ENCODE measurements at places on chromosomes 7 and 10.

DNA sequence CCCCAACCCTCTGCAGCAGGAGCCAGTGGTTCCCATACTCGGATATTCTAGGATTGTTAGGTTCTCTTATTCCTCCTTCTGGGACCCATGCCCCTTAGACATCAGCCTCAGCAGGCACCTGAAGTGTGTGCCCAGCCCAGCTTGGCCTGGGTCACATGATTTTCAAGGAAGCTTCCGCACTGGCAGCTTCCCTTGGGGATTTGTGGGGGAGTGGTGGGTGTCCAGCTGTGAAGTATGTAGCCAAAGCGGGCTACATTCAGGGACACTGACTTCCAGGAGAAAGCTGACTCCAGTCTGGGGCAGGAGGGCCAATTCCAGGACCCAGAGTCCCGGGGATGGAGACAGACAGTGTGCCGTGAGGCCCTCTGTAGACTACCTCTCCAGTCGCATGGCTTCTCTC, 1.3 kb downstream of the LDB1 start:
- peak; percentile 65 for DNase-seq

GRCh38 chr7:30988351-30989005, 24.7 kb downstream of the GHRHR start:
- no peak for DNase-seq

DNA sequence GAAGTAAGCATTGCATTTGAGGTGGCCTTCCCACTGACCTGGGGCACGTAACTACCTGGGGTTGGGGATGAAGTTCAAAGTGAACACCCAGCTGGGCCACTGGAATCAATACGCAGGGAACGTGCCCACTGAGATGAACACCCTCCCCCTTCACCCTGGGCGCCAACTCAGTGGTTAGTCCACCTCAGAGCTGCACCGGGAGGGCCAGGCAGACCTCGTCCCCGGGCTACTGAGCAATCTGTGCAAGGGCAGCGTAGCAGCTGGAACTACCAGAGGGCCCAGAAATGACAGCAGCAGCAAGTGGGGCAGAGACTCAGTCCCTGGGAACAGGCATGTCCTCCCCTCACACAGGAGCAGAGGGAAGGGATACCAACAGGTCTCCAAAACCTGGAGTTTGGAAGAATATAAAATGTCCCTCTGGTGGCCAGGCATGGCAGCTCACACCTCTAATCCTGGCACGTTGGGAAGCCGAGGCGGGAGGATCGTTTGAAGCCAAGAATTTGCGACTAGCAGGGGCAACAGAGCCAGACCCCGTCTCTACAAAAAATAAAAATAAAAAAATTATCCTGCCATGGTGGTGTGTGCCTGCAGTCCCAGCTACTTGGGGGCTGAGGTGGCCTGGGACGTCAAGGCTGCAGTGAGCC, 143.9 kb downstream of the SH3PXD2A start:
- DNase-seq = no peak

DNA sequence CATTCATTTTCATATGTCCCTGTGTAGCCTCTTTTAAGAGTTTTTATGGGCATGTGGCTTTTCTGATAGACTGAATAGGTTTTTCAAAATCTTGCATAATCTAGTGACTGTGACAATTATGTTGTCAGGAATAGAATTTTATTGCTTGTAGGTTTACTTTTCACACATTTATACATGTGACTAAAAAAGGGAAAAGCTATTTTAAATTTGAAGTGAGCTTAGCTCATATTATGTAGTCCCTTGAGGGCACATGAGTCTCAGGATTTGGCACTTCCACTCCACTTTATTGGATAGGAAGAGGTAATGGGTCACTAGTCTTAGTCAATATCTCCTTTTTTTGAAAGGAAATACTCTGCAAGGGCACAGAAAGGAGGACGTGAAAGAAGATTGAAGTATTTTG, 247.3 kb downstream of the SUGCT start:
- DNase-seq = no peak

DNA sequence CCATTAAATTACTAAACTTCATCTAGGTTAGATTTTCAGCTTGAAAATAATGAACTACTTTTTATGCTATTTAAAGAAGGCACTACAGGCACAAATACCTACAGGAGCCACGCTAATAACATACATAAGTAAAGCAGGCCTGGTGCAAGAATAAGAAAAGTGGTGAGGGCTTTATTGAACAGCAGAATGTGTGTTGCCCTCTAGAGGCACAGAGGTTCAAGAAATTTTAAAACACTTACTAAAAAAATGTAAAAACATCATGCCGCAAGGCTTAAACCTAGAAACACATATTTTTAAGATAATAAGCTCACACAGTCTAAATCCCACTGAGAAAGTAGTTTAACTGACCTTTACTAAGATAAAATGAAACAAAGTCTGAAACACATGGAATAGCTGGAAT, 20.3 kb downstream of the CACUL1 start:
- DNase-seq = no peak

DNA sequence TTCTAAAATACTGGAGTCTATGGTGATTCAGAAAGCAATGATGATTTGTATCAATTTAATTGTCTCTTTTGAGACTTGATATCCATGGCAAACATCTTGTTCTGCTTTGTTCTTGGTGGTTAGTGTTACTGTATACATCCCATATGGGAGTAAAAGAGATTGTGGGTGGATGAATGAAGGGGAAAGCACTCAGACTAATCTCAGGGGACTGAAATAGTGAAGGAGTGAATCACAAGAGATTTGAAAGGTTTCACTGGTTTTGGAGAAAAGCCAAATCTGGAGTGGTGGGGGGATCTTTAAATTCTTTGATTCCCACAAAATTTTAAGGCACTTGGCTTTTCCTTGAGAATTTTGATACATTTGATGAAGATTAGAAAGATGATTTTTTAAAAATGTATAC, 369.4 kb downstream of the INHBA start:
- no peak for DNase-seq

GRCh38 chr7:125644109-125644508, 714.5 kb upstream of the POT1 start:
- no peak for DNase-seq

GRCh38 chr10:122999347-122999746, 9.2 kb downstream of the IKZF5 start:
- no peak for DNase-seq

DNA sequence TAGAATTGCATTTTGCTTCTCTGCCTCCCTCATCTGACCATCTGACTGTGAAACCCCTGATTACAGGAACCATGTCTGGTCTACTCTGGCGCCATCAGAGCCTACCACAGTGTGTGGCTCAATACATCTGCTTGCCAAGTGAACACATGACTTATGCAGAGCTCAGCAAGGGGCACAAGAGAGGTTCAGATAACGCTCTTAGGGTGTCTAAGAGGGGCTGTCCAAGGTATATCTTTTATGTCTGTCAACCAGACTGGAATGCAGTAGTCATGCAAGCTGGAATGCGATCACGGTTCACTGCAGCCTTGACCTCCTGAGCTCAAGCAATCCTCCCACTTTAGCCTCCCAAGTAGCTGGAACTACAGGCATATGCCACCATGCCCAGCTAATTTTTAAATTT, 10.3 kb upstream of the RRP12 start:
- no peak for DNase-seq

Measured in activated CD8-positive, alpha-beta memory T cell treated with anti-CD3 and anti-CD28 coated beads, Interleukin-2, amount 50 U/mL, for 48 hours (primary cell).